AG09309 (cell line): ENCODE measurements at places on chromosomes 3 and 15.
A peak's percentile ranks its signal among the peaks of the same experiment; 100 is the strongest.

DNA sequence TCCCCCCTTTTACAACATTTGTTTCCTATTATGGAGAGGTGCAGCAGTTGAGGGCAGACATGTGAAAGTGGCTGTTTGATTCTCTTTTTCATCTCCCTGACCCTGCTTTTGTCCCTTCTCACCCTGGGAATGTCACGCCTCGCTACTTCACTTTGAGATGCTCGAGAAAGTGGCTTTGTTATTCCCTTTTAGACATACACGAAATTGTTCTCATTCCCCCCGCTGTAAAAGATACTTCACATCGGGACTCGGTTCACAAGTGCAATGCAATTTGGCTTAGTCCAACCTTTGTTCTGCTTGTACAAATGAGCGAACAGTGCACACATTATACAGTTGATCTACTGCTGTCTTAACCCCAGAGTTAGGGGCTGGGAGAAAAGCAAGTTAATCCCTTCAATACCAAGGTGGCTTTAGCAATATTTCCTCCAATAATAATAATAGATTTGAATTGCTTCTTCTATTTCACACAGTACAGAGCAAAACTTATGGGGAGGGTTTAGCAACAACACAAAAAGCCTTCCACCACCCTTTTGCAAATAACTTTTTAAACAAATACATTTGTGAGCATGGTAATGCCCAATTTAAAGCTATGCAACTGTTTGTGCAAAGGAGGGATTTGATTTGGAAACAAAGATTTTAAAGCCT is 5.7 kb upstream of the FOXB1 start:
- no peak for DNase-seq

GRCh38 chr3:29760226-29760685 is 479.4 kb downstream of the RBMS3 start:
- no peak for DNase-seq

GRCh38 chr15:60975952-60976351 is 253.2 kb downstream of the RORA start:
- no peak for DNase-seq

DNA sequence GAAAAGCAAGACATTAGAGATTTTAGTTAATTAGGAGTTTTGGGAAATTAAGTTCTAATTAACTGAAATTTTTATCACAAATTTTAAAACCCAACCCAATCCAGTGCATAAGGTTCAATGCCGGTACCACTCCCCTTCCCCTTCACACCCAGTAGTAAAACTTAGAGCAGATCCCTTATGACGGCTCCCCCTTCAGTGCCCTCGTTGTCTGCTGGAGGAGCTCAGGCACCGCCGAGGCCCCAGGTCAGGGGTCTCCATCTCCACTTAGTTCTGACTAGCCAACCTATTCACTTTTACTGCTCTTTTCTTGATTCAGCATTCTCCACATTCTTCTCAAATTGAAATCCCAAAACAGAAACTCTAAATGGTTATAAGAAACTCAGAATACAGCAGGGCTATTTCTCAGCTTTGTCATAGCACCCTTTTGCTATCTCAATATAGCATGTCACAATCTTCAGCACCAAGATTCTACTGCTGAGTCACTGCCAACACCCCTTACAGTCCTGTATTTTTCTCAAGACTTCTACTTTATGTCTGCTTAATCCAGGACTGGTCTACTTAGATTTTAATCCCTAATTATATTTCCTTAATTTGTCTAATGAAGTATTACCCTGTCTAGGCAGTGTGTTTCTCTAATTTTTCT is 39.8 kb downstream of the TUBGCP4 start:
- DNase-seq = peak; percentile 16

- no peak for DNase-seq
Measured at GRCh38 chr15:77122576-77122975, 51.7 kb upstream of the TSPAN3 start.

DNA sequence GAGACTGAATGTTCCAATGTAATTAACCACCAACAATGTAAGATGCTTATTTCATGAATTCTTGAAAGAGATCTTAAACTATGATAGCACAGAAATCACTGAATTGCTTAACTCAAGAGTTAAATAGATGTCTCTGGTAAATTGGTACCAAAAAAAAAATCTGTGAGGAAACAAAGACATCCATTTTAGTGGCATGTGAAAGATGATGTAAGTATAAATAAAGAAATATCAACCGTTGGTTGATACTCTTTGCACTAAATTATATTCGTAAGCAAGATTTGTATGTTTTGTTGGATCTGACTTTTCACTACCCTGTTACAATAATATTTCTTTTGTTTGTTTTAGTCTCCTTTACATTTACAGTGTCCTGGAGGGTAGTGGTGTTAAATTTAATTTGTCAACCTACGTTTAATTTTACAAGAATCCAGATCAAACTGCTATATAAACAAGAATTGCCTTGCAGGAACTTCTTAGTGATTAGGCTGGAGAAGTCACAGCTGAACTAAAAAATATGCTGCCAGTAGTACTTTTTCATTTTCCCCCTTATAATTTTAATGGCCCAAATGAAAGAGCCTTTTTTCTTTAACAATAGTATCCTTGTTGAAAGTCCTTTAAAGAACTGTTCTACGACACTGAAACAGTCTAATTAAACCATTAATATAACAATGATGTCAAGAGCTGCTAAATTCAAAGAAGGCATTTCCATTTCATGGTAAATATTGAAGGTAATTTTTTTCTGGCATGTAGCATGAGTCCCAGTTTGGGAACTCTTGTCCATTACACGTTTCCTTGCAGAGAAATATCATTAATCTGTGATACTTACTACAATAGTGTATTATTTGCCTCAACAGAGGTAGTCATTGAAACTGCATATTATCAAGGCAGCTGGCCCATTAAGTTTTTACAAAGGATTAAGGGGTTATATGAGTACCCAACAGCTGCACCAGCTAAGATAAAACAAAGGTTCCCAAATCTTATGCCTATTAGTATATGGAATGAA is 109.6 kb upstream of the PHLDB2 start:
- no peak for DNase-seq

DNA sequence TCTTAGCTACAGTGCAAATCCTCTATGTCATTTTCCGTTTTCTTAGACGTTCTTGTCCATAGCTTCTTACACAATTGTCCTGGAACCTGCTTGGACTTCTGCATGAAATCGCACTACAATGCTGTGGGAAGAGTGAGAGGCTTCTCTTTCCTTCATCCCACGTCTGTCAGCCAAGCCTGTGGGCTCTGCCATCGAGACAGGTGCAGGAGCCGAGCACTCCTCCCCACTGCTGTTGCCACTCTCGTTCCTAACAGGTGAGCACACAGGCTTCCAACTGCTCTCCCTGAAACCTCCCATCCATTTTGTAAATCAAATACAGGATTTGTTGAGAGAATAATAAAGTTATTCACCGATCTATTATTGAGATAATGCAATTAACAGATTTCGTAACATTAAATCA is 23.5 kb downstream of the ZXDC start:
- DNase-seq = no peak

DNA sequence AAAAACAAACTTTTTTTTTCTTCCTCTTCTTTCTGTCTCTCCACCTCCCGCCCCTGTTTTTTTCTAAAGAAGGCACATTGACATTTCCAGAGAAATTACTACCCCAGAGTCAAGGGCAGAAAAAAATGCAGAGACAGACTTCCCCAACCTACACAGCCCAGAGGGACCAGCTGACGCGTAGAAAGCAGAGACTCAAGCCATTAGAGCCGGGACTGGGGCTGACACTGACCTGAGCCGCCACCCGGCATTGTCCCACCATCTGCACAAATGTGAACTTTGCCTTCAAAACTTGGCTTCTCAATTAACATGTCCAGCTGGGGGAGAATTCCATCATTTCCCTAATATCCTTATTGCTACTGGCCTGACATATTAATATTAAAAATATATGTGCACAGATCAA is 385.6 kb downstream of the NR2F2 start:
- no peak for DNase-seq

DNA sequence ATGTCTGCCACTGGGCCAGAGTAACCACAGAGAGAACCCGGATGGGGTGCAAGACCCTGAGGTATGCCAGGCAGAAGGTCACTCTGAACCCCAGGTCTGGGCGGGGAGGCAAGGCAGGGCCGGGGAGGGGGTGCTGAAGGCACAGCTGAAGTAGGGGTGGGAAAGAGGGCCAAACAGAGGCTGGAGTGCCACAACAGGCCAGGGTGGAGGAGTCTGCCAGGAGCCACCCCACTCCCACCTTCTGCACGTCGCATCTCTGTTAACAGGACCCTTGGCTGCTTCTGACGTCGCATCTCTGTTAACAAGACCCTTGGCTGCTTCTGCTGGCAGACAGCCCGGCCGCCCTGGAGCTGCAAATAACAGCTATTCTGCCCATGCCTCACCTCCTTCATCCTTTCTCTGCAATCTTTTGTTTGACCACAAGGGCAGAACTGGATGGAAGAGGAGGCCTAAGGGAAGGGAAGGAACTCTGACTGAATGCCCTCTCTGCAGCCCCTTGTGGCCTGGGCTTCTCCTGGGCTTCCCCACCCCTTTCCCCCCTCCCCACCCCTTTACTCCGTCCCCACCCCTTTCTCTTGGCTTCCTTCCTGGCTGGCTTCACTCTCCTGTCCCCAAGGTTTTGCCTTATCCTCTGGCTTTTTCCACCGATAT is 20.6 kb upstream of the FBLN2 start:
- DNase-seq = no peak

DNA sequence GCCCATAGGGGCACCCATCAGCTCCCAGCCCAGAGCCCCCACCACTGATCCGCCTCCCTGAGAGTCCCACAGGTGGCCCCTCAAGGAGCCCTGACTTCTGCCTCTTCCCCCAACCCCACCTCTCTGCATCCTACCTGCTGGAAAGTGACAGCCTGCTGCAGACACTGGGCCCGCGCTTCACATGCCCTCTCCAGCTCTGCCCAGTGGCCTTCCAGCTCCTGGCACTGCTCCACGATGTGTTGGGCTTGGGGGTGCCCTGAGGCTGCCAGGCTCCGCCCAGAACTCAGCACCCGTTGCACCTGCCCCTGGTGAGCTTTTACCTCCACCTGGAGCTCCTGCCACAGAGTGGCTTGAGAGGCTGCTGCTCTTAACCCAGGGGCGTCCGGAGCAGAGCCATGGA is 20.1 kb downstream of the SPTBN5 start:
- DNase-seq = no peak

GRCh38 chr3:11236588-11237461 is 35.4 kb upstream of the ATG7 start:
- no peak for DNase-seq

DNA sequence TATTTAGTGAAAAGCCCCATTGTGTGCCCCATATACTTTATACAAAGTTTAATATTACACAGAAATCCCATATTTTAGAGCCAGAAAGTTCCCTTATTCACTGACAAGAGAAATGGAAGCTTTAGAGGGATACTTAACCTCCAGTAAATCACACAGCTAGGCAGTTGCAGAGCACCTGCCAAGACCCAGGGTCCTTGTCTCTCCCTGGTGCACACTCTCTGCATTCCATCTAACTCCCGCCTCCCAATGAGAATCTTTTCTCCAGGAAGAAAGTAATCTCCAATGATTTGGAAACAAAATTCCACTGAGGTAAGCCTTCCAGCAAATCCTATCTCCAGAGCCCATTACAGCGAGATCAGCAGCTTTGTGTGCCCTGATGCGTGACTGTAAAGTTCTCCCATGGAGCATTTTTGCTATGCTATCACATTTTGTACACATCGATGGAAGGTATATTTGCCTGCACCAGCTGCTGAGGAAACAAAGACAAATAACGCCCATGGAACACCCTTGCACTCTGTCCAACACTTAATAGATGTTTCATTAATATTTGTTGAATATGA is 41.4 kb downstream of the ULK4 start:
- no peak for DNase-seq
